ENCODE measurements at places on chromosomes 2 and 18. TPM values are rescaled to one million over a fixed set of nuclear protein-coding genes. Genes with fewer than 3 reads are reported as not detected.

- DNase-seq: no peak
These were observed 166.0 kb upstream of the DSEL start for GRCh38 chr18:67682516-67682915.

- DNase-seq: no peak
These were observed 3.2 kb downstream of the MARS2 start for GRCh38 chr2:197708331-197708730.

DNA sequence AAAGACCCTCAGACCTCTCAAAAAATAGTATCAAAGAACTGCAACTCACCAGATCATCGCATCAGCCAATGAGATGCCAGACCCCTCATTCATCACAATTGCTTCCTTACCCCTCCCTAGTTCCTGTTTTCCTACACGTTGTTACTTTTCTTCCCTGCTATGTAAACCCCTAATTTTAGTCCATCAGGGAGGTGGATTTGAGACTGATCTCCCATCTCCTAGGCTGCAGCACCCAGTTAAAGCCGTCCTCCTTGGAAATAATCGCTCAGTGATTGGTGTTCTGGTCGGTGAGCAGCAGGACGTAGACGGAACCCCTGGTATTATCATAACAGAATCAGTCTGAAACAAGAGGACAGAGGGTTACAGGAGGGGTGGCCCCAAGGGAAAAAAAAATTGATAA, 44.0 kb upstream of the MAP4K4 start:
- DNase-seq: no peak

DNA sequence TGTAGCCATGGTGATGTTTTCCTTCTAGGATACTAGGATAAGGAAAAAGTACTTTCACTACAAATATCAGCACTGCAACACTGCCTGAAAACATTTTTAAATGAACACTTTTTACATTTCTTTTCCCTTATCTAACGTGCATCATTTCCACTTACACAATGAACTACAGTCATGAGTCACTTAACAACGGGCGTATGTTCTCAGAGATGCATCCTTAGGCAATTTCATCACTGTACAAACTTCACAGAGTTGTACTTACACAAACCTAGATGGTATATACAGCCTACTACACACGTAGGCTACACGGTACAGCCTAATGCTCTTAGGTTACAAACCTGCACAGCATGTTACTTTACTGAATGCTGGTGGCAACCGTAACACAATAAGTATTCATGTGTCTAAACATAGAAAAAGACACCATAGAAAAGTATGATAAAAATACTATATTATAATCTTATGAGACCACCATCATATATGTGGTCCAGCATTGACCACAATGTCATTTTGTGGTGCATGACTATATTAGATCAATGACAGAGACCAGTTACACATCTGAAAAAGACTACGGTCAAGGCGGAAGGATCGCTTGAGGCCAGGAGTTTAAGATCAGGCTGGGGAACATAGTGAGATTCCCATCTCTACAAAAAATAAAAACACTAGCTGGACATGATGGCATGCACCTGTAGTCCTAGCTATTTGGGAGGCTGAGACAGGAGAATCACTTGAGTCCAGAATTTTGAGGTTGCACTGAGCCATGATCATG, 39.8 kb downstream of the WDR33 start:
- DNase-seq: no peak

DNA sequence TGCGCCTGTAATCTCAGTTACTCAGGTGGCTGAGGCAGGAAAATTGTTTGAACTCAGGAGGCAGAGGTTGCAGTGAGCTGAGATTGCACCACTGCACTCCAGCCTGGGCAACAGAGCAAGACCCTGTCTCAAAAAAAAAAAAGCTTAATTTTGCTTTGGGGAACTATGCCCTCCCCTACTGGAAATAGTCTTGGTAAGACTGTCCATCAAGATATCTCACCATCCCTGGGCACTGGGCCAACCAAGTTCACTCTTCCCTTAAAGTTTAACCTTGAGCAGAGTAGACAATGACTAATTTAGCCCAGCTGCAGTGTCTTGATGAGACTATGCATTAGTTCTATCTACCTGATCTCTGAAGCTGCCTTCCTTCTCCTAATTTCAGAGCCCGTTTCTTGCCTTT, 44.7 kb downstream of the ASXL2 start:
- DNase-seq: peak; percentile 23

Gene PSMA8
- total RNA-seq: not detected
